ENCODE measurements at places on chromosomes 16 and 17.

- DNase-seq = no peak
These were observed 106.4 kb upstream of the TOB1 start for GRCh38 chr17:50972577-50972976.

GRCh38 chr17:27873211-27873610, 20.0 kb downstream of the LYRM9 start:
- no peak for DNase-seq

DNA sequence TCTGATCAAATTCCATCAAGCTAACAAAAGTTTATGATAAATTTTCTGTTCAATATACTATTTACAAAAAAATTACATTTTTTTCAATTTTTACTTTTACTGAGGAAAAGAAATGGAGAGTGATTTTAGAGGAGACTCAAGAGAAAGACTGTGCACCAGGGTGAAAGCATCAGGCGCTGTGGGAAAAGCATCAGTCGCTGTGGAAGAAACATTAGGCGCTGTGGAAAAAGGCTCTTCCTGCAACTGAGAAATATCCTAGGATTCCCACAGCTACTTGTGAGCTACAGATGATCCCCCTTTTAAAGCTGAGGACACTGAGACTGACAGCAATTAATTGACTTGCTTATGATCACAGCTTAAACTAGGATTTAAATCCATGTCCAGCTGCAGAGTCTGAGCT, 4.9 kb downstream of the ANKFY1 start:
- DNase-seq = no peak

- DNase-seq = no peak
These were observed 11.1 kb downstream of the SPATA33 start for GRCh38 chr16:89668790-89669158.

DNA sequence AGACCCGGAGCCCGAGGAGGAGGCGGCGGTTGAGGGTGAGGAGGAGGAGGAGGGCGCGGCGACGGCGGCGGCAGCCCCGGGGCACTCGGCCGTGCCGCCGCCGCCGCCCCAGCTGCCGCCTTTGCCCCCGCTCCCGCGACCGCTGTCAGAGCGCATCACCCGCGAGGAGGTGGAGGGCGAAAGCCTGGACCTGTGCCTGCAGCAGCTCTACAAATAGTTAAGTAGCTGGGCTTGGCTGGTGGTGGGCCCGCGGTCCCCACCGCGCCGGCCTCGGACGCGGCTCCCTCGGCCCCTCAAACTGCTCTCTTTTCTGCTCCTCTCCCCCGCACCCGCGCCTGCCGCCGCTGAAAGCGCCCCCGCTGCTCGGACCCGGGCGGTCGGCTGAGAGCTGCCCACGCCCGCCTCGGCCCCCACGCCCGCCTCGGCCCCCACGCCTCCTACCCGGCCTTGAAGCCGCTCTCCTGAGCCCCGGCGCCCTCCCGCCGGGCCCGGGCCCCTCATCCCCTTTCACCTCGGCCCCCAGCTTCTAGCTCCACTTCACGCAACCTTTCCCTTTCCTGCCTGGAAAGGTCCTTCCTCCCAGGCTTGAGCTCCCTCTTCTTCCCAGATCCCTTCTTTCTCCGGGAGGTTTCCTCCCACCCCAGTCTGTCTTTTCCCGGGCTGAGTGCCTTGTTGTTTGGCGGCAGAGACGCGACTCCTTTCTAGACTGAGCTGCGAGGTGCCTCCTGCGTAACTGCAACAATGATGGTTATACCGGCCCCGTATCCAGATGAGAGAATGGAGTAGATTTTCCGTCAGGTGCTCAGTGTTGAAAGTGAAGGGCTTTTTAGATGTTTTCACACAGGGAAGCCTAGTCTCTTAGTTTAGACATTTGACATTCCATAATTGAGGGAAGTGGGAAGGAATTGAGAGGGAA, 850 bp downstream of the PPM1E start:
- DNase-seq = no peak

DNA sequence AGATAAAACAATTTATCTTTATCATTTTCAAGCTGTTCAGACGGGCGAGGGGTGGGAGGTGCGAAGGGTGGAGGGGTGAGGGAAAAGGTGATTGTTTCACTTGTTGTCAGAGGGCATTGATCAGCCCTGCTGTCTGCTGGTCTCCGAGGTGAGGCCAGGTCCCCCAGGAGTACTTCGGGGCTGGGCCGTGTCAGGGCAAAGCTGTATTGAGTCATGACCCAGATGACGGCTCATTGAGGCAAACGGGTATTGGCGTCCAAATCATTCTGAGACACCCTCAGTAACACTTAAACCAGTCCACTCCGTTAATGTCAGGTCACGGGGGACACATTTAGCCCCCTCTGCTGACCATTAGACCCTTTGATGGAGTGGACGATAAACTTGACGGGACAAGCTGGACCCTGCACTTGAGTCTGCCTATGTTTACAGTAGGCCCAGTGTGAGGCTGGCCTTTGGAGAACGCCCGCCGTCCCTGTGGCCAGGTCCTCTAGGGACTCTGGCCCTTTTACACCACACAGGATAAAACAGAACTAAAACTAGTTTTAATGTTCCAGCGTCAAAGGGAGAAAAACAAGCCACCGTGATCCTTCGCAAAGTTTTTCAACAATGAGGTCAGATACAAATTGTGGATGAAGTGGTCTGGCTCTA, 502.2 kb upstream of the ZFHX3 start:
- no peak for DNase-seq

DNA sequence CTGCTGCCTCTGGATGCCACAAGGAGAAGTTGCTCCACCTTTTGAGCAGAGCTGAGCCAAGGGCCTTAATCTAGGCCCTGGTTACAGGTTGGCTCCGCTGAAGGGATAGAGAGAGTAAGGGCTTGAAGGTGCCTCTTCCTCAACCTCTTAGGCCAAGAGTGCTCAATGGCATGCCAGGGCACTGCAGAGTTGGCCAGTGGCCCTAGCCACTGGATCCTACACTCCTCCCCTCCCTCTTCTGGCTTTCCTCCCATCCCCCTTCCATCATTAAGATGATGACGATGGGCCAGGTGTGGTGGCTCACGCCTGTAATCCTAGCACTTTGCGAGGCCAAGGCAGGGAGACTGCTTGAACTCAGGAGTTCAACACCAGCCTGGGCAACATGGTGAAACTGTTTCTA, 50.5 kb downstream of the MYO18A start:
- DNase-seq = no peak

DNA sequence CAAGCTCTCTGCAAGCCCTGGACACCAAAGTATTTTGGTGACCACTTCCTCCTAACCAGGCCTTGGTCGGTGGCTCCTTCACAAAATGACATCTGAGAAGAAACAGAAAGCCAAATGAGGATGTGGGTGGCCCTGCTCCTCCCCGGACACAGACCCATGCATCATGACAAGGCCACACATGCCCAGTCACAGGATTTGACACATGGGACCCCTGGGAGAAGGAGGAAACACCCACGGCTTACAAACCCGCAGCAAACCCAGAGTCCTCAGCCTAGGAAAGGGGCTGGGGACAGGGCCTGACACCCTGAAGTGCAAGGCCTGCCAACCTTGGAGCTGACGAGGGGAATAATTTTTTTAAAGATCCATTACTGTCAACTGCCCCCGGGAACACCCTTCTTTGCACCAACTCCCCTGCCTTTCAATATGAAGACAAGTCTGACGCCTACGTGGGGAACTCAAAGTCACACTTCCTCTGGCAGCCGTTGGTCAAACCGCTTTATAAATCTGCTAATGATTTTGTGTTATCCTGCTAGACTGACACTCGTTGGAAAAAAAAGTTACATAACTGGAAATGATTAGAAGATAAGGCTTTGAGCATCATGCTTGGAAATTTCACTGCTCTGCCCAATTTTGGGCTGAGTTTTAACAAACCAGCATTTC, 41.3 kb downstream of the GAS7 start:
- DNase-seq = peak; percentile 5

DNA sequence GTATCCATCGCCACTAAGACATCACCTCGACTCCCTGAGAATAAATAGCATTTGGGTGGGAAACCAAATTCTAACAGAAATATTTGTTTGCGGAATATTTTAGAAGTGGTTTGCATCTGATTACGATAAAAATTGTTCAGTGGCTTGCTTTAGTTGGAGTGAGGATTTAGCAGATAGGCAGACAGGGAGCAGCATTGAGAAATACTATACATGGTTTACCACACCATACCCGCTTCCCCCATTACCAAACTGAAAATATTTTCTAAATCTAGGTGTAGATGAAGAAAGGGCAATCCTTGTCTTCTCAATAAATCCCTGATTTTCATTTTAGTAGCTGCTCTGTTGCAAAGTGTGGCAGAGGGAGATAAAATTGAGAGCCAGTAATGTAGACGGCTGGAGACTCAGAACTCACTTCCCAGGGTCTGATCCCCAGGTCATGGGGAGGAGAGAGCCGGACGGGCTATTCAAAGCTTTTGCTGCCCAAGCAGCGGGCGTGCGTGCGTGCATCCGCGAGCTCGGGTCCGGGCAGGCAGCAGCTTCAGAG, 808 bp upstream of the BAHCC1 start:
- DNase-seq = no peak

- no peak for DNase-seq
These were observed 92.4 kb downstream of the BRIP1 start for GRCh38 chr17:61770752-61771533.

DNA sequence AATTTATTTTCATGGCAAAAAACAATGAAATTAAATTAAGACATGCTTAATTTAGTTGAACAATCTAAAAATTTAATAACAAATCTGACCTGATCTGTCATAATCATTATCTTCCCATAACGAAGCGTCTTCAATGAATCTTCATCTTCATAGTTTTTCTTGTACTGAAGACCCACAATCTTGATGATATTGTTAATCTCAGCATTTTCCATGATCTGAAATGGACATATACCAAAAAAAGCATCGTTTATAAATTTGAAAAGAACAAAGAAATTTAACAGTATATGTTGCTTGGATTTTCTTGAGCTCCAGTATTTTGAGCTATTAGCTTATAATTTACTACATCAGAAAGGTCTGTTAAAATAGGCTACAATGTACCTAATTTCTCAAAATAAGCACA, 10.2 kb downstream of the TOP2A start:
- DNase-seq = no peak

- DNase-seq = no peak
These were observed 37.1 kb downstream of the NXPH3 start for GRCh38 chr17:49612726-49613125.

GRCh38 chr17:13182854-13183253, 165.0 kb upstream of the ELAC2 start:
- DNase-seq = no peak

DNA sequence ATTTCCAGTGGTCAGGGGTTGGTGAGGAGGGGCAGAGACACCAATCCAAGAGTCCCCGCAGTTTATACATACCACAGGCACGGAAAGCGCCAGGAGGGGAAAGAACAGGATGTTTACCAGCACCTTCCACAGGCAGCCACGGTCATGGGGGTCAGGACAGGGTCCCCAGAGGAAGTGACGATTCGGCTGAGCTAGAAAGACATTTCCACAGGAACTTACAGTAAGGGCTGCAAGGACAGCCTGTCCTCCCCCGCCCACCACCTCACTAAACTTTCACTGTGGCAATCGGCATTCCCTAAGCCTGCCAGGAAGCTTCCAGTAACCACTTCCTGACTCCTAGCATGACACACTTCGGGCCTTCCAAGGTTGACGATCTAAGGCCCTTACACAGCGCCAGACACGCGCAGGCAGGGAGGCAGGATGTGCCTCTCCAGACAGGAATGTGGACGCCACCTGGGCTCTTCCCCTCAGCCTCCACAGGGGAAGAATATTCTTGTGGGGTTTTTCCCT, 1.2 kb upstream of the MT2A start:
- no peak for DNase-seq

GRCh38 chr16:72138064-72138572, 33.8 kb downstream of the PMFBP1 start:
- DNase-seq = no peak

- DNase-seq = no peak
These were observed 1507.4 kb downstream of the CDH11 start for GRCh38 chr16:63614429-63614828.

GRCh38 chr17:37081287-37081686, 132.5 kb downstream of the AATF start:
- no peak for DNase-seq

DNA sequence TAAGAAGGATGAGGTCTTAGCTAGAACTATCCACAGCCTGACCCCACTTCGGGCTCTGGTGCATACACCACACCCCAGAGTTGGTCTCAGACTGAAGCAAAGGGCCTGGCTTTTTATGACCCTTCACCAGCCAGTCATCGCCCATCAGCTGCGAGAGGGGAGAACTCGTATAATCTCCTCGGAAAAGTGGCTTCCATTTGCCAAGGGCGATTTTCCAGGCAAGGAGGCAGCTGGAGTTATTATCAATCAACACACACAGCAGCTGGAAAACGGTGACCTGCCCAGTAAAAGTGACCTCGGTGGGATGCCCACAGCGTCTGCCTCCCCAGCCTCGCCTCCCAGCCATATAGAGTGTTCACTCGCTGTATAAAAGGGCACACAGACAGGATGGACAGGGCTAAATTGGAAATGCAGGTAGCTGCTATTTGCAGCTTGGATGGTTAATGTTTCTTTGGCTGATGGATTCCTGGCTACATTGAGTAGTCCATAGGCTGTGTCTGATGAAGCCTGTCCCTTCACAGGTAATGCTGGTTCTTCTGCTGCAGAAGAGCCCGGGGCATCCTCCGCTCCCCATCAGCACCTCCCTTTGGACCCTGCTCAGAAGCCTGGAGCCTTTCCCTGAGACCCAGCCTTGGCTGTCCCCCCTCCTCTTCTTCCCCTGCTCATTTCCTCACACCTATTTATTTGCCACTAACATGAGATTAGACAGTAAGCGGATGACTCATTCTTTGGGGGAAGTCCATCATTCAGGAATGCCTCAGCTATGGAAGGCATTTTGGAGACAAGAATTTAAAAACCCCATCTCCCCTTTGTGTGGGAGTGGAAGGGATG, 45.7 kb downstream of the TMEM186 start:
- DNase-seq = no peak

- DNase-seq = no peak
These were observed 105.2 kb upstream of the SEC14L1 start for GRCh38 chr17:77035526-77035925.

DNA sequence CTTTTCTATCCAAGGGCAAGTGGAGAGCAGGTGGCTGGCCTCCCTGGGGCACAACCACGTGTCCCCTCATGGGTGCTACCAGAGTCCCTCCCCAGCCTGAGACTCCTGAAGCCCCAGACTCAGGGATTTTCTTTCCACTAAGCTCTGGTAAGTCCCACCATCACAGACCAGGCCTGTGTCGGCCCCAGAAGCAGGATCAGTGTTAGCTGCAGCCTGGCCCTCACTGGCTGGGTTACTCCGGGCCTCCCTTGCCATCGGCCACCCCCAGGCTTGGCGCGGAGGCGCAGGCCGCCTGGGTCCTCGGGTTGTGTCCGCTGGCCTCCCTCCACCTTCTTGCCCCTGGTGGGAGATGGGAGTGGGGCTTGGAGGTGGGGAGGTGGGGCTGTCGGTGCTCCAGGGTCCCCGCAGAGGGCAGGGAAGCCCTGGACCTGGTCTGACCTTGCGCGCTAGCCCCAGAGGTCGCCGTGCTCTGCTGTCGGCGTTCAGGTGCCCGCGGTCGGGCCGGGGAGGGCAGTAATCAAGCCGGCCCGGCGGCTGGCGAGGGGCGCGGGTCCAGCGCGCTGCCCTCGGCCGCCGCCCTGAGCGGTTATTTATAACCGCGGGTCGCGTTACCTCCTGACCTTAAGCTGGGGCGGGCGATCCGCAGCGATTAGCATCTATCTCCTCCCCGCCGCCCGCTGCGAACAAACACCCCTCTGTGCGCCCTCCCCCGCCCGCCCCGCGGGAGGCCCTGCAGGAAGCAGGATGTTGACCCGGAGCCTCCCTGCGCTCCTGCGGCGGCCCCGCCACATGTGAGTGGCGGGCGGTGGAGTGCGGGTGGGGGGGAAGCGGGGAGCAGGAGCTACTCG, 78.1 kb upstream of the TOB1 start:
- peak; percentile 71 for DNase-seq

All from stimulated activated CD8-positive, alpha-beta memory T cell treated with anti-CD3 and anti-CD28 coated beads, Interleukin-7, amount 100 ng/mL, for 48 hours (primary cell).